ENCODE measurements at places on chromosomes 7 and 10.
A peak's percentile ranks its signal among the peaks of the same experiment; 100 is the strongest.

DNA sequence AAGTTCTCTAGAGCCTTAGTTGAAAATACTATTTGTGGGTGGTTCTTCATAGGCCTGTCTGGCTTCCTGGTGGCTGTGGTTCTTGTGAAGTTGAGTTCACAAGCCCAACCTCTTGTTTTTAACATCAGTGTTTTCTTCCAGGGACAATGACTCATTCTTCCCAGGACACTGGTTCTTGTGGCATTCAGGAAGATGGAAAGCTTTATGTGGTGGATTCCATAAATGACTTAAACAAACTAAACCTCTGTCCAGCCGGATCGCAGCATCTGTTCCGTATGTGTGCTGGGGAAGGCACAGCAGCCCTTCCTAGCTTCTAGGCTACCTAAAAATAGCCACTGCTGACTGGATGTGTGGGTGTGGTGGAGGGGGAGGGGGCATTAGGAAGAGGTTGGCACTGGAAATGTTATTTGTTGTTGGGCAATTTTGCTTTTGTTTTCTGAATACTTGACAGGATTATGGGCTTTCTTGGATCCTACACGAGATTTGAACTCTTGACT lies 3.9 kb downstream of the LSMEM1 start:
- DNase-seq: peak; percentile 9

- no peak for DNase-seq
Observed at GRCh38 chr10:97648562-97649404, 8.3 kb downstream of the PI4K2A start.

DNA sequence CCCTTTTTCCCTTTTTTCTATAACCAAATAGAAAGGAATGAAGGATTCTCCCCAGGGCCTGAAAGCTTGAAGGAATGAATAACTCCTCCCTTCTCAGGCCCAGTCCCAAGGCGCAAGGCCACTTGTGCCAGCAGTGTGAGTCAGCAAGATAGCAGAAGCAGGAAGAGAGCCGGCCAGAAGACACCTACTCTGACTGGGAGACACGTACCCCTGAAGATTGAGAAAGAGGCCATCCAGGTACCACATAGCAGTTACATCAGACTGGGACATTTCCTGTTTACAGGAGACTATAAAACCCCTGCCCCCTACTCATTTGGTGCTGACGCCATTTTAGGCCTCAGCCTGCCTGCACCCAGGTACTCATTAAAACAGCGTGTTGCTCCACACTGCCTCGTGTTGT lies 65.5 kb downstream of the LRRC17 start:
- DNase-seq: no peak

- DNase-seq: no peak
Observed at GRCh38 chr7:46156086-46156485, 235.0 kb upstream of the IGFBP3 start.

- DNase-seq: no peak
Observed at GRCh38 chr10:96667401-96667800, 52.9 kb downstream of the PIK3AP1 start.

DNA sequence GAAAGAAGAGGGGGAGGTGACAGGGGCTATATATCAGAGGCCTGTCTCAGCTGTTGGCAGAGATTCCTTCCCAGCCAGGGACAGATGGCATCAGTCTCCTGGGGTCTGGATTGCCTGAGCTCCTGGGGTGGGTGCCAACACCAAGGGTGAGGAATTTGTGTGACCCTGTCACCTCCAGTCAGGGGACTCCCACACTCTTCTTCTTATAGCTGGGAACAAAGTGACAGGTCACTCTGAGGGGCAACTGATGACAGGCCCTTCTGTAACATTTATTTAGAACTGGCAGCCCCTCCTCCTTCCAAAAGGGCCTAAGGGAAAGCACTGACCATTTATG lies 53.7 kb upstream of the DUSP5 start:
- no peak for DNase-seq

GRCh38 chr10:47309408-47310089 lies 9.6 kb downstream of the GDF10 start:
- DNase-seq: no peak

- DNase-seq: no peak
Observed at GRCh38 chr7:29445736-29446135, 117.9 kb upstream of the PRR15 start.

- no peak for DNase-seq
Observed at GRCh38 chr10:92695679-92696605, 6.2 kb downstream of the HHEX start.

DNA sequence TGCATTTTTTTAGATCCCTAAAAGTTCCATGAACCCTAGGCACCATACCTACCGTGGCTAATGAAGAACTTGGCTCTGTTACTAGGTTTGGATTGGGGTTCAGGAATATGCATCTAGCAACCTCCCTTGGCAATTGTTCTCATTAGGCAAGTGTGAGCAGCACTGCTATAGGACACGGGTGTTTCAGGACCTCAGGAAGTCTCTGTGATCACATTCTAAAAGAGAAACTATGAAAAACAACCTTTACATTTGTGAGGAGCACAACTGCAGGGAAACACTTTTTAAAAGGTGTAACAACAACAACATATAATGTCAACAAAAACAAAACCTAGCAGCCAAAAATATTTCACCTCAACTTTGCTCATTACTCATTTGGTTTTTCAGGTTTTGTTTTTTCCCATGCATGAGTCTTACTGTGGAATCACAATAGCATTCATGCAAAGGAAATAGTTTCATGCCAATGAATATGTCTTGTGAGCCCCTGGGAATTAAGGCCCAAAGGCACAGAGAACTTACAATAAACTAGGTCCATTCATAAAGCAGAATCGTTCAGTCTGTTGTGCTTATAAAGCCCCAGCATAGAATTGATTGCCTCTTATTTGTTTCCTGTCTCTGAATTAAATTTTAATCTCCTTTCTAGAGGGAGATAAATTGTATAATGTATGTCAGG lies 255.7 kb upstream of the DGKB start:
- DNase-seq: no peak

DNA sequence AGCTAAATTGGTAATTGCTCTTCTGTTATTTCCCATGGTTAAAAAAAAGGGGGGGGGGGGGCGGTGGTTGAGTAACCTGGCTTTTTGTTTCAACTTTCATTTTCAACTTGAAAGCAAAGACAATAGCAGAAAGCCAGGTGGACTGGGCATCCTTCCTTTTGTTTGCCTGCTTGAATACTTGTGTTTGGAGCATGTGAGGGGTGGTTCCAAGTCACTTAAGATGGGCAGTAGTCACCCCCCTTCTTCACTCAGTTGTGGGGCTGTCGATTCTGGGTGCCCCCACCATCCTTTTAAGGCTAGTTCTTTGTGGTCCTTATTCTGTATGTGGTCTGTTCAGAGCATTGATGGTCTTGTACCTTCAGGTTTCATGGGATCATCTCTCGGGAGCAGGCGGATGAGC lies 165.6 kb upstream of the PRR15 start:
- DNase-seq: no peak

DNA sequence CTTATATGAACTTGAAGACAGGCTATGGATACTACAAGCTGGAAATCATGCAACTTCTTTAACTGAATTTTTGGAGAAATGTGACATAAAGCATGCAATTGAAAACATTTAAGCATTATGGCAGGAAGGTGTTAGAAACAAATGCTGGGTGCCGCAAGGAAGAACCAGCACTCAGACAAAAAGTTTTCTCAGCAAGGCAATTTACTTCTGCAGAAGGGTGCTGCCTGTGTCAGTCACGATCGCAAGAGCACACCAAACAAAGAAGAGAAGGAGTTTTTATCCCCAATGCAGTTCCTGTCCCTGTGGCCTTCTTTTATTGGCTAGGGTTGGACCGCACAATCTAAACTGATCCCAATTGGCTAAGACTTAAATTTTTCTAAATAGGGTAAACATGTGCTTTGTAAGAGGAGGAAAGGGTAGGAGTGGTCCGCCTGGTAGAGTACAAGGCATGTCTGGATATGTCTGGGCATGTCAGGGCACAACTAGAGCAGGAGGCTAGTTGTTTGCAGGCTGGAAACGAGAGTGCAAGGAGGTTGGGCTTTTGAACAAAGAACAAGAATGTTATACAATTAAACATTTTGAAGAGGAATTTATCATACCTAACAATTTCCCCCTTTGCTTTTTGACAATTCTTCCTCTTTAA lies 109.6 kb upstream of the FAM3C start:
- DNase-seq: no peak

GRCh38 chr7:12158334-12159060 lies 52.6 kb upstream of the TMEM106B start:
- no peak for DNase-seq

DNA sequence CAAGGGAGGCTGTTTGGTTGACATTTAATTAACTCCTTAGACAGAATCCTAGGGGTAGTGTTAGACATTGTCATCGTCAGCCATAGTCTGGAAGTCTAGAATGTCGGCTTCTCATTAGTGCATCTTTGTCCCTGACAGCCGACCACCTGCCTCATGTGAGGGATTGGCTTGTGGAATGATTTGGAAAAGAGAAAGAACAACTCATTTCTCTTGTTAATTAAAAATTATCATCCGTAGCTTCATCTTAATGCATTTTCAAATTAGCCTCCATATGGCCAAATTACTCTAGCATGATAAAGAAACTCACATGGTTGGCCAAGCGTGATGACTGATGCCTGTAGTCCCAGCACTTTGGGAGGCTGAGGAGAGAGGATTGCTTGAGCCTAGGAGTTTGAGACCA lies 97.7 kb upstream of the PARD3 start:
- DNase-seq: no peak

DNA sequence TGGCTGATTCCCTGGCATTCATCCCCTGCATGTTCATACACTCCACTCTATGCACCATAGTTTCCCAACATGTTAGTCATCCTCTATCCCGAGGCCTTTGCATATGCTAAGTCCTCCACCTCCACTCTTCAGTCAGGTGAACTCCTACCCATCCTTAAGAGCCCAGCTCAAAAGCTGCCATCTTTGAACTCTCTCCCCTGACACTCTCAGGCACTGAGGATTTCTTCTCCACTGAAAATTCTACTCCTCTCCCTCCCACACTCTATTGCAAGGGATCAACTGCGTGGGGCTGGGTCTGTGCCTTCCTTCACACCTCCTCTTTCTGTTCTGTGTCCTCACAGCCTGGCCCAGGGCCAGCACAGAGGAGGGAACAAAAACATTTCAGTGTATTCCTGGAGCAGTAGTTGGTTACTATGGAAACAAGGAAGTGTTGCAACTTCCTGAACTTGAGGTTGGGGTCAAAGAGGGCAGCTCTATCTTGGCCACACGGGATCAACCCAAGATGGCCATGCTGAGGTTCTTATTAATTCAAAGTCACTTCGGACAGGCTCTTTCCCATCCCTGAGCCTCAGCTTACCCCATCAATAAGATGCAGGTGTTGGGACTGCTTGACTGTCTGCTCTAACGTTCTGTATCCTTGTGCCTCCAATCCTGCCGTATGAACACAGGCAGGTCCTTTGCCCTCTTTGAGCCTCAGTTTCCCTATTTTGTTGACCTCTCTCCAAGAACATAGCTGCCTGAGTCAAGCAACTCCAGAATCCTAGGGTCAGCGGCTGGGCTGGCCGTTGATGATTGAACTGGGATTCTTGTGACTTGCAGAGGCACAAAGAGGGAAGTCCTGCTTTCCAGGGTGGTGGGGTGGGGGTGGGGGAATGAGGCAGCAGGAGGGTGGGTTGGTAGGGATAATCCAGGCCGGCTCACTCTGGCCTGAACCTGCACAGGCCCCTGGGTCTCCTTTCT lies 15.5 kb downstream of the ZMIZ1 start:
- DNase-seq: no peak

DNA sequence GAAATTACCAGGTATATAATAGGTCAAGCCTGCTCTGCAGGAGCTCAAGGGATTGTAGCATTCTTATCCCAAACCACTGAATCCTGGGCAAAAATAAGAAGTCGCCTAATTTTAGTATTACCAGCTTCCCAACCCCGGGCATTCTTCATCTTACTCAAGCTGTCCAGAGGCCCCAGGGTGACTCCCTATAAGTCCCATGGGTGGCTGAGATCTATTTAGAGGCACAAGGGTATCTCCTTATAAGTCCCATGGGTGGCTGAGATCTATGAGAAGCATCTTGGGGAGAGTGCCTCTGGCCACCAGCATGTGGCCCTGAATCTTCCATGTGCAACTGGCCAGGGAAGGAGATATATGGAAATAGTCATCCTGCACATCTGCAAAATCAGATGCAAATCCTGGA lies 38.9 kb downstream of the PRSS2 start:
- DNase-seq: no peak

DNA sequence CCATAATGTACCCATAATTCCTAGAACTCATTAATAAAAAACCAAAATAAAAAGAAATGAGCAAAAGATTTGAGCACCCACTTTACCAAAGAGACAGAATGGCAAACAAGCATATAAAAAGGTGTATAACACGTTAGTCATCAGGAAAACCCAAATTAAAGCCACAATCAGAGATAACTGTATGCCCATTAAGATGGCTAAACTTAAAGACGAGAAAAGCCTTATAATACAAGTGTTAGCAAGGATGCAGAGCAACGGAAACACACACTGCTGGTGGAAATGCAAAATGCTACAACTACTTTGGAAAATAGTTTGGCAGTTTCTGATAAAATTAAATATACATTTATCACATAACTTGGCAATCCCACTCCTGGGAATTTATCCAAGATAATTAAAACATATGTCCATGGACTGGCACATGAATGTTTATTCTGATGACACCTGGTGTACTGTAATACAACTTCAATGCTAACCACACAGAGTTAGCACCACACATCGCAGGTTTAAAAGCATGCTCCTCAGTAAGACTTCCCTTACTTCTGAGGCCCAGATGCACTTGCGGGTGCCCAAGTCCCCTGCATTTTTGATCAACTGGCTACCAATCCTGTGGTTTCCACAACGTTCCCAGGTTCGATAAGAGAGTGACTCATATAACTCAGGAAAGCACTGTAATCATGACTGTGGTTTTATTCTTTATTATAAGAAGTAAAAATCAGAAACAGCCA lies 158.6 kb downstream of the SNX13 start:
- no peak for DNase-seq

DNA sequence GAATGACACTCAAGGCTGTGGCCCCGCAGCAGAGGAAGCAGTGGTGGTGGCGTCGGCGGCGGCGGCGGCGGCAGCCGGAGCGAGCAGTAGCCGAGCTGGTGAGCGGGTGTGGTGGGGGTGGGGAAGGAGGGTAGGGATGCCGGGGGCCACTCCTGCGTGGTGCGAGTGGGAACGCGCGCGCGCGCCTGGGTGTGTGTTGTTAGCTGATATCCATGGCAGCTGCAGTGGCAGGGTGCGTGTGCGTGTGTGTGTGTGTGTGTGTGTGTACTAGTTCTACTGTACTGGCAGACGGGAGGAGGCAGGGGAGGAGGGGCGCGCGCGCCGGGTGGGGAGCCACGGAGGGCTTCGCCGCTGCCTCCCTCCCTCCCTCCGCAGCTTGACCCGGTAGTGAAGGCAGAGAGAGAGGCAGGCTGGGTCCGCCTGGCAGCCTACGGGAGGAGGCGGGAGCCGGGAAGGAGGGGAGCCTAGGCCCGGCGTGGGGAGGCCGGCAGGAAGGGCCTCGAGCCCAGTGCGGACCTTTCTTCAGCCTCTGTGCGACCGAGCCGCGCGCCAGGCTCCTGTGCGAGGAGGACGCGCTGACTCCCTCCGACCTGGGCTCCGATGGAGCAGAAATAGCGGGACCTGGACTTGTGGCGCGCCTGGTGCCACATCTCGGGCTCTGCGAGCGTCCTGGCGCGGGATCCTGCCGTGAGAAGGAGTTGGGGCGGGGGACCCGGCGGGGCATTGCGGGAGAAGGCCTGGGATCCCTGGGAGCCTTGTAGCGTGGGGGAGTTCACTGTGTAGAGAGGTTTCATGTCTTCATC lies at the start of gene MAGI2:
TSS of gene MAGI2 (minus strand) at position 110 of the 803 bp plus-strand sequence. CDS start 347 bp downstream, outside the sequence.
- peak; percentile 87 for DNase-seq

GRCh38 chr7:98252425-98253054 lies 508 bp upstream of the TECPR1 start:
- no peak for DNase-seq

All from occipital lobe (tissue), 3 donors.